Stimulated activated CD4-positive, alpha-beta T cell treated with anti-CD3 and anti-CD28 coated beads, Interleukin-1b, Interleukin-23, amount 100 ng/mL, for 4 hours (primary cell): ENCODE measurements at places on chromosomes 4 and X.

DNA sequence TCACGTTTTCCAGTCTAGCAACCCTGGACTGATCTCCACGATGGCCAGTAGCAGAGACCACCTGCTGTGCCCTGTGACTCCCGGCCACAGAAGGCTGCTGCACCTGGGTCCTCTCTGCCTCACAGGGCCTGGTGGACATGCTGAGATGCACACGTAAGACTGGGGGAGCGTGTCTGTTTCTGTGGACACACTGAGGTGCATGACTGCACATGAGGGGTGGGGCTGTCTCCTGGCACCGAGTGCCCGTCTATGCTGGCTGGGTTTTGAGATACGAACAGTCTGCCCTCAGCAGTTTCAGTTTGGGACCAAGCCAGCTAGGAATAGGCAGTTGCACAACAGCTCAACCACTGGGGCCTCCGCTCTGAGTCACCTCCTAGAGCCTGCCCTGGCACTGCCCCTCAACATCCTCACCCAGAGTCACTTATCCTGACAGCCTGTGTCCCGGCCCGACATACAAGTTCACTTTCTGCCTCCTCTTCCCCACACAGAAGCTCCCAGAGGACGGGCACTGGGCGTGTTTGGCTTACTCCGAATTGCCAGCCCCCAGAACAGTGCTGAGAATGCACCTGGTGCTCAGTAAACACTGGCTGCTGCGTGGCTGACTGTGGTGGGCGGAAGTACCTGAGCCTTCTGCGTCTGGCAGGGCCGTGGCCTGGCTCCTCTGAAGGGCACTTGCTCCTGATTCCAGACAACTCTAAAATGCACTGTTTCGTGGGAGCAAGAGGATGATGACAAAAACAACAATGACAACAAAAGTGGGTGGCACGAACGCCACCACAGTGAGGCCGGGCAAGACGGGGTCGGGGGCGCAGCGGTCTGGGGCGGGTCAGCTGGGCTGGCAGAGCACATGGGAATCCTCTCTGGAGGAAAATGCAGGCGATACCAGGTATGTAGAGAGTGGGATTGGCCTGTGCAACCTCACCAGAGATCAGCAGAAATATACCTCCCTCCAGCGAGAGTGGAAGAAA is 30.9 kb downstream of the RNF212 start:
- no peak for DNase-seq

DNA sequence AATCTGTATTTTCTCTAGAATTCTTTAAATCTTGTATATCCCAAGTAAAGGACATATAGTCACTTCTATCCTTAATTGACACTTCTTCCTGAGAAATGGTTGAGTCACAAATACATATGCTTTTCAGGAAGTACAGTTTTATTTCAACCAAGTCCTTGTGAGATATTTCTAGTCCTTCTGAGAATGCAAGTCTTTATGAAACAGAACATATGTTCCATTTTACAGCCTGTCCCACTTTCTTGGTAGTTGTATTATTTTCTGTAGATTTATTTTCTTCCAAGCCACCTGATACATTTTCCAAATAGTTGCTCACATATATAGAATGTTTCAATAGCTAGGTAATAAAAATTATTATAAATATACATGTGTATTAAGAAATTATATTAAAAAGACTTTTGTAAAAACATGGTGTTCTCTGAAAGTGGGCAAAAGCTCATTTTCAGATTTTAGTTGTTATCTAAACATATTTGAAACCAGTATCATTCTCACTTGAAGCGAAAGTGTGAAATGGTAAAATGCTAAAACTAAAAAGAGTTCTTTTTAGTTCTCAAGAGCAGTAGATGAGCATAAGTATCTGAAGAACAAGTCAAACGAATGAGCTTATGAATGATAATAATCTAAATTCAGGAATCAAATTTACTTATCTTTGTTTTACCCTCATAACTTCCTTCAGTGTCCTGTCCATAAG is 468.0 kb downstream of the EPHA5 start:
- no peak for DNase-seq

GRCh38 chrX:127207326-127207725 is 387.8 kb downstream of the PRR32 start:
- DNase-seq: no peak

DNA sequence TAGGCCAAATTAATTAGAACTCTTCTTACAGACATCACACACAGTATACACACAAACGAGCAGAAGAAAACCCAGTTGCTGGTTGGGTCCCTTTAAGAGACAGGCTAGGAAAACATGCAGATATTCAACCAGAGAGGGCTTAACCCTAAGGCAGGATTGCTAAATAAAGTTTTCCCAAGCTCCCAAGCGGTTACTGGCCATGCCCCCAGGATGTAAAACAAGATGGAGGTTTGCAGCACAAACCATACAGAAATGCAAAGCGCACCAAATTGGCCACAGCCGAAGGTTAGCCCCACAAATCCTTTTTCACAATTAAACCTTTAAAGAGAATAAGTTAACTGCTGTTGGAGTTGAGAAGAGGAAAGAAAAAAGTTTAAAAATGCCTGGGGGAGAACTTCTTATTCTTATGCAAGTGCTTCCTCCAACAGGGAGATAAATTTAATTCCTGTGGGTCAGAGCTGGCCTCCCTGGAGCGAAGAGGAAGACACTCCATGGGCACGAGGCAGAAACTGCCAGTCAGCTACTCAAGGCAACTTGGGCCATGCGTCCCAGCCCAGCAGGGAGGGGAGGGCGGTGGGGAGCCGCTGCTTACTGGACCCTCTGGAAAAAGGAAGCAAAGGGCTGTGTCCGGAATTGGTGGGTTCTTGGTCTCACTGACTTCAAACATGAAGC is 167.6 kb upstream of the ARSJ start:
- no peak for DNase-seq

GRCh38 chr4:158410272-158410671 is 111.4 kb upstream of the RXFP1 start:
- DNase-seq: no peak

GRCh38 chr4:108029731-108030130 is 40.0 kb downstream of the HADH start:
- no peak for DNase-seq

GRCh38 chrX:19705196-19705769 is 182.1 kb downstream of the SH3KBP1 start:
- DNase-seq: no peak

DNA sequence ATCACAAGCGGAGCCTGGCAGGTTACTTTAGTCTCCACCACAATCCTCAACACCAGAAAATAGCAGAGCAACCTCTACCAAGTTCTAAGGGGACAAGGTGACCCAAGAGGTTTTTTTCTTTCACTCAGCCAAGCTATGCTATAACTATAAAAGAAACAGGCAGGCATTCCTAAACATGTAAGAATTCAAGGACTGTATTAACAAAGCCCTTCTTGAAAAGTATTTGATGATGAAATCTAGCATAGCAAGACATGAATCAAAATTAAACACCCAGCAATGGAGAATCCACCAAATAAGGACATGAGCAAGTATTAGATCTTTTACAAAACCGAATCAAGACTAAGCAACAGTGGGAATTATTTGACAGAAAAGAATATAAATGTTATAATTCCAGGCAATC is 25.7 kb upstream of the C1QTNF7 start:
- DNase-seq: no peak

- no peak for DNase-seq
Observed at GRCh38 chr4:126306152-126306869, 991.6 kb downstream of the FAT4 start.

DNA sequence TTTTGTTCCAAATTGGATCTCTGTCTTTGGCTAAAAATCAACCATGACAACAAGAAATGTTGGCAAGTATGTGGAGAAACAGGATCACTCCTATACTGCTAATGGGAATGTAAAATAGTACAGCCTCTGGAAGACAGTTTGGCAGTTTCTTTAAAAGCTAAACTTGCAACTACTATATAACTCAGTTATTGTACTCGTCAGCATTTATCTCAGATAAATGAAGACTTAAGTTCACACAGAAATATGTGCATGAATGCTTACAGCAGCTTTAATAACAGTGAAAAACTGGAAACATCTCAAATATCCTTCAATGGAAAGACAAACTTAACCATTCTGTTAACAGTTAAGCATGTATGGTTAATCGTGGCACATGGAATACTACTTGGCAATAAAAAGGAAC is 15.4 kb upstream of the HAND2 start:
- DNase-seq: no peak

DNA sequence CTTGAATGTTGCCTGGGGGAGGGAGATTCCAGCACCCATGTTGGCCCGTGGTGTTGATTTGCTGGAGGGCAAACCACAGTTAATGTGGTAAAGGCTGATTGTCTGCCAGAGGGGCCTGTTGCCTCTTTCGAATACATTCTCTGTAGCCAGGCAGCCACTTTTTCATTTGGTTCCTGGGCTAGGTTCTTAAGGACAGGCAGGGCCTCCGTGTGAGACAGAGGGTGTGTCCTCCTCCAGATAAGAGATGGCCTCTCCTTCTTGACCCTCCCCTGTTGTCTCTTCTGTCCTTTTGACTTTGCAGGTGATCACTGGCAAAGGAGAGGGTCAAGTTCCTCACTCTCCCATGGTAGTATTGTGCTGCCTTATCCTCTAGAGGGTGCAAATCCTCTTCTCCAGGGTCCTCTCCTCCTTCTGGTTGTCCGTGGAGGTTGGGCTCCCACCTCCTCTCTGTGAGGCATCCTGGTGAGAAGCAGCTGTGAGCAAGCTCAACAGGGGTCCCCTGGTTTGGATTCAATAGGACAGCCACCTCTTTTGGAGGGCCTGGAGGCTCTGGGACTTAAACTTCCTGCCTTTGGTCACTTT is 44.9 kb downstream of the ZNF182 start:
- DNase-seq: no peak

GRCh38 chr4:177879851-177880250 is 437.6 kb upstream of the AGA start:
- no peak for DNase-seq

- no peak for DNase-seq
Observed at GRCh38 chr4:173398220-173398619, 696 bp downstream of the SCRG1 start.

- DNase-seq: no peak
Observed at GRCh38 chr4:24137671-24138601, 248.1 kb upstream of the PPARGC1A start.

GRCh38 chr4:1674682-1675081 is 9.4 kb downstream of the FAM53A start:
- DNase-seq: no peak

GRCh38 chrX:34528081-34528480 is 129.0 kb downstream of the TMEM47 start:
- no peak for DNase-seq

GRCh38 chr4:131609039-131609438 is 1540.1 kb upstream of the PCDH10 start:
- DNase-seq: no peak

- DNase-seq: no peak
Observed at GRCh38 chr4:152309418-152309817, 226.5 kb downstream of the FBXW7 start.

DNA sequence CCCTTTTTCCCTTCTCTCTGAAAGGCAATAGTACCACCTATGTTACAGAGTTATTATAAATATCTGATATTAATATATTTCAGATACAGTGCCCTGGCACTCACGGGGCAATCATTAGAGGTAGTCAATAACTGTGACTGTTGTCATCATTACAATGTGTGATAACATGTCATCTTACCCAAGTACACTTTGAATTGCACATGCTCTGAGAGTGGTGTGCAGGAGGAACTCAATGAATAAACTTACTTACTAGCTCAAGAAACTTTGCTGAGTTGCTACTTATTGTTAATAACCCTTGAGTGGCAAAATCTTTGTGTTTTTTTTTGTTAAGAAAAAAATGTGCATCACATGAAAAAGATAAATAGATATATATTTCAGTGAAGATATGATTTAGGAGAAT is 275.1 kb upstream of the RASGEF1B start:
- DNase-seq: no peak

- no peak for DNase-seq
Observed at GRCh38 chr4:151417164-151417571, 8.2 kb downstream of the FHIP1A start.

- DNase-seq: no peak
Observed at GRCh38 chr4:76108467-76109181, 34.1 kb downstream of the ART3 start.

GRCh38 chrX:130851569-130851968 is 51.4 kb downstream of the ENOX2 start:
- DNase-seq: no peak

- no peak for DNase-seq
Observed at GRCh38 chr4:174856926-174857800, 28.1 kb upstream of the GLRA3 start.

- DNase-seq: no peak
Observed at GRCh38 chrX:35625714-35626113, 172.4 kb upstream of the MAGEB16 start.

- DNase-seq: no peak
Observed at GRCh38 chr4:85842540-85842939, 367.6 kb downstream of the ARHGAP24 start.

DNA sequence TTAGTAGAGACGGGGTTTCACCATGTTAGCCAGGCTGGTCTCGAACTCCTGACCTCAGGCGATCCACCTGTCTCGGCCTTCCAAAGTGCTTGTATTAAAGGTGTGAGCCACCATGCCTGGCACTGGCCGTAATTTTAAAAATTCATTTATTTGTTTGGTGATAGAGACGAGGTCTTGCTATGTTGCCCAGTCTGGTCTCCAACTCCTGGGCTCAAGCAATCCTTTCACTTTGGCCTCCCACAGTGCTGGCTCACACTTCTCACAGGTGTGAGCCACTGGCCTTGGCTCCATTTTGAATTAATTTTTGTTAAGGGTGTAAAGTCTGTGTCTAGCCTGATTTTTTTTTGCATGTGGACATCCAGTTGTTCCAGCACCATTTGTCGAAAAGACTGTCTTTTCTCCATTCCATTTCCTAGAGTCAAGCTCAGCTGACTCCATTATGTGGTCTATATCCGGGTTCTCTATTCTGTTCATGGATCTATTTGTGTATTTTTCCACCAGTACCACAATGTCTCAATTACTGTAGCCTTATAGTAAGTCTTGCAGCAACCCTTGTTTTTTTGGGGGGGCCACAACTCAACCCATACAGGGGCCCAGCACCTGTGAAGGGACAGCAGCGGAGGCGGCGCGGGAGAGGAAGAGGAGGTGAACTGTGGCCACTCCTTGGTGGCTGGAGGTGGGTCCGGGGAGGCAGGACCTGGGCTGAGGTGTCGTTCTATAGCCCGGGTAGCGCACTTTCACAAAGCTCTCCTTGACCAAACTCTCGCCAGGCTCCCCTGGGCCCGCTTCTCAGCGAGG is 1.5 kb upstream of the NSD2 start:
- DNase-seq: no peak

DNA sequence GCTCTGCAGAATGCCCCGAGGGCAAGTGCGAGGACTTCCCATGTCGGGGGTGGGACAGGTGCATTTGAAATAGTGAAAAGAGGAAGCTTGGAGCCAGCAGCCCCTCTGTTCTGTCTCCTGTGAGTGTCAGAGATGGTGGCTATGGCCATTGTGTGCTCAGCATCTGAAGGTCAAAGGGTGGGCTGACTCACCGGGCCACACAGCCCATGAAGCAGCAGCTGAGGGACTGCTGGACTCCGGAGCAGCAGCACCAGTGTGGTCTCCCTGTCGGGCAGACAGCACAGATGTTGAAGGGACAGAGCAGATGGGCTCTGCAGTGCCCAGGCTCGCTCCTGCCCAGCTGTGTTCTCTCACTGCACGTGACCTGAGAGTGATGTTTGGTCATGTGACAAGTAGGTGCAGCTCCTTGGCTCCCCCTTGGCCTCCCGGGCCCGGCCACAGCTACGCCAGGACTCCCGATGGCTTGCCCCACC is 53.5 kb downstream of the TBC1D14 start:
- no peak for DNase-seq
